NCI-H510A (cell line): ENCODE measurements at places on chromosomes 3 and 15.

DNA sequence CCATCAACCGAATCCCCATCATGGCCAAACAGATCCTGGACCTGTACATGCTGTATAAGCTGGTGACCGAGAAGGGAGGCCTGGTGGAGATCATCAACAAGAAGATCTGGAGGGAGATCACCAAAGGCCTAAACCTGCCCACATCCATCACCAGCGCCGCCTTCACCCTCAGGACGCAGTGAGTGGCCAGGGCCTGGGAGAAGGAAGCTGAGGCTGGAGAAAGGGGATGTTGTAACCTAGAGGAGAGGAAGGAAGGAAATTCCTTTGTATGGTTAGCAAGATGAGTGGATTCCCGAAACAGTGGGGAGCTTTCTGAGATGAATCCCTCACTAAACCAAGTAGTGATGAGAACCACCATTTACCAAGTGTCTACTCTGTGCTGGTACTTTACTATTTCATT, 25.8 kb upstream of the CLK3 start:
- no peak for DNase-seq

GRCh38 chr3:123767009-123767372, 117.1 kb downstream of the MYLK start:
- no peak for DNase-seq

GRCh38 chr3:194675680-194676079, 3.7 kb upstream of the LSG1 start:
- DNase-seq = no peak

GRCh38 chr3:12964711-12965612, 108.3 kb downstream of the IQSEC1 start:
- DNase-seq = peak; percentile 35

- DNase-seq = no peak
These were observed 29.5 kb downstream of the DNAH1 start for GRCh38 chr3:52345521-52346109.

- no peak for DNase-seq
These were observed 799 bp downstream of the SERF2 start for GRCh38 chr15:43792761-43793476.

DNA sequence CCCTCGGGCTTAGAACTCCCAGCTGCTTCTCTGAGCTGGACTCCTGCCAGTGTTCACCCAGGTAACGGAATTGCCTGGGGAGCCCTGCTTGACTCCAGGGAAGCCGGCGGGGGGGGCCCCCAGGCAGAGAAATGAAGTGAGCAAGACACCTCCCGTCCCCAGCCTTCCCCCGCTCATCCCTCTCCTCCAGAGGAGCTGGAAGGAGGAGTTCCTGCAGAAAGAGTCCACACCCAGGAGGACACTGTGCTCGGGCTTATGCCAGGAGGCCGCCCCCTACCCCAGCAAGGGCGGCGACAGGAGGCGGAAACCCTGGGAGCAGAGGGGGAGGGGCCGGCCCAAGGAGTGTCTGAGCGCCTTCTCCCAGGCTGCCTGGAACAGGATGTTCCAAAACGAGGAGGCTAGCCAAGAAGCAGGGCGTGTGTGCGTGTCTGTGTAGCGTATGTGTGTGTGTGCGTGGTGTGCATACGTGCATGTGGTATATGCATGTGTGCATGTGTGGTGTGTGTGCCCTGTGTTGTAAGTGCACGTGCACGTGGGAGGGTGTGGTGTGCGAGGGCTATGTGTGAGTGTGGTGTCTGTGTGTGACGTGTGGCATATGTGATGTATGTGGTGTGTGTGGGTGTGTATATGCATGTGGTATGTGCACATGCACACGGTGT, 511.3 kb downstream of the SHQ1 start:
- DNase-seq = peak; percentile 18

GRCh38 chr3:187014417-187014864, 84.1 kb downstream of the ST6GAL1 start:
- DNase-seq = no peak

GRCh38 chr3:47011371-47011770, 31.9 kb downstream of the NBEAL2 start:
- DNase-seq = no peak

DNA sequence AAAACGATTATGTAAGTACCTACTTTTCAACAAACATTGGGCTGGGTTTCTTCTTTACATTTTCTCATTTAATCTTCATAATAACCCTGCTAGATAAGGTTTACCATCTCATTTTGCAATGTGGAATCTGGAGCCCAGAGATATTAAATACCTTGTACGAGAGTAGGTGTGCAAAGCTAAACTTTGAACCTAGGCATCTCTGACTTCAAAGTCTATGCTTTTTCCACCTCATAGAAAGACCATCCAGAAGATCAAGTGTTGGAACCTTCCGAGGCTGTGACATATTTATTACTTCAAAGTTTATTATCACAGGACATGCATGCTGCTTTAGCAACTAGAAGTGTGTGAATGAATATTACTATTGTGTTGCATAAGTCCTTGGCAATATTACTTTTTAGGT, 497.2 kb upstream of the TPRG1 start:
- no peak for DNase-seq

DNA sequence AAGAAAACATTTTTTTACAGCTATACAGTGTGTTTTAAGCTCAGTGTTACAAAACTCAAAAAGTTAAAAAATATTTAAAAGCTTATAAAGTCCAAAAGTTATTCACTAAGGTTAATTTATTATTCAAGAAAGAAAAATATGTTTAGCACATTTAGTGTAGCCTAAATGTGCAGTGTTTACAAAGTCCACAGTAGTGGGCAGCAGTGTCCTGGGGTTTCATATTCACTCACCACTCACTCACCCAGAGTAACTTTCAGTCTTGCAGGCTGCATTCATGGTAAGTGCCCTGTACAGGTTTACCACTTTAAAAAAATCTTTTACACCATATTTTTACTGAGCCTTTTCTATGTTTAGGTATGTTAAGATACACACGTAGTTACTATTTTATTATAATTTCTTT, 300.2 kb upstream of the TRIM42 start:
- DNase-seq = no peak

DNA sequence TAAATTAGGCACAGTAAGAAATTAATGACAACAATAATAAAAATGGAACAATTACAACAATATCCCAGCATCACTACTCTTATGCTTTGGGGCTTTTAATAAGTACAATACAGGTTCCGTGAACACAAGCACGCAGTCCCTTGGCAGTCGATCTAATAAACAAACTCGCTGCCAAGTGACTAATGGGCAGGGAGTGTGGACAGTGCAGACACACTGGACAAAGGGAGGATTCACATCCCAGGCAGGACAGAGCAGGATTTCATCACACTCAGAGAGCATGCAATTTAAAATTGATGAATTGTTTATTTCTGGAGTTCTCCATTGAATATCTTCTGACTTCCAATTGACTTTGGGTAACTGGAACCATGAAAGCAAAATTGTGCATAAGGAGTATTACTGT, 524.1 kb upstream of the CFAP20DC start:
- no peak for DNase-seq

DNA sequence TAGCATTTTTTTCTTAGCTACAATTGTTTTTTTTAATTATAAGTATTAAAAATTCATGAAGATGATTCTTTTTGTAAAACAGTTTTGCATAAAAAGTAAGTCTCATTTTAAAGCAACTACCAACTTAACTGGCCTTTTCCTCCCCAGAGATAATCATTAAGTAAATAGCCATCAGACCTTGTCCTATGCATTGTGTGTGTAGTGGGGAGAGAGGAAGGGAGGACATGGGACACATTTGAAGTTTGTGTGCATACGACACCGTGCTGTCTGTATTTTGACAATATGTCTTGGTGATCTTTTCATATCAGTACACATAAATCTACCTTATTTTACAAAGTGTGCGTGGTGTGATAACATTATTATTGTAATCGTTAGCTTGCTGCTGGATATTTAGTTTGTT, 8.1 kb downstream of the SNRPN start:
- no peak for DNase-seq

DNA sequence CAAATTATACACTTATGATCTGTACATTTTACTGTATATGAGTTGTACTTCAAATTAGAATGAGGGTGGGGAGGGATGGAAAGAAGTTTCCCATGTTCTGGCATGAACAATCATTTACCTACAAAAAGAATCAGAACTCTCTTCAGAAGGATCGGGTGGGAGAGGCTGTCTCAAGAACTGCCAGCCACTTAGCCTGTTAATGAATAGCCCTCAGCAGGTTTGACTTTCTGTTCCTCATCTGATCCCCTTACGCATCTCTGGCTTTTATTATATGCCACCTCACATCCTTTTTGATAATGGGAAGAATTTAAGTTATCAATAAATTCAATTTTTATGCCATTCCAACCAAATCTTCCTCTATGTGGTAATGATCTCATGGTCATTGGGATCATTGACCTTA, 168.3 kb upstream of the TGFBR2 start:
- DNase-seq = no peak

GRCh38 chr3:122343654-122344053, 18.6 kb downstream of the CSTA start:
- DNase-seq = no peak

DNA sequence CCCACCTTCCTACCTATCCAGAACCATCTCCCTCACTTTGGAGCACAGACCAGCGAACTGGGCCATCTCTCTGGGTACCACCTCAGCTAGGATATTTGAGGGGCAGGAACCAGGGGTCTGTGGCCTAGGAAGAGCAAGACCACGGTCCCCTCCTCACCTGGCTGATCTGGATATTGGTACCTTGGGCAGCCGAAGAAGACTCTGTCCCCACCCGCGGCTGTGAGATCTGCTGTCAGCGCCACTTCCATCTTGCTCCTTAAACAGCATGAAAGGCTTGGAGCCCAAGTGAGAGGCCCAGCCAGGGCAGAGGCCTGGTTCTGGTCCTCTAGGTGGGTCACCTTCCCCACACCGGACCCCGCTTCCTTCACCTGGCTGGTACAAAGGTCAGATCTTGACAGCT, 26.6 kb downstream of the SEC61A1 start:
- no peak for DNase-seq

- DNase-seq = peak; percentile 30
These were observed at the start of gene SQOR for GRCh38 chr15:45634432-45635190. Gene SQOR (plus strand): TSS chr15:45635029. CDS start chr15:45658924, 23,895 bp downstream.

- no peak for DNase-seq
These were observed 365.8 kb upstream of the MCTP2 start for GRCh38 chr15:93865586-93865985.

DNA sequence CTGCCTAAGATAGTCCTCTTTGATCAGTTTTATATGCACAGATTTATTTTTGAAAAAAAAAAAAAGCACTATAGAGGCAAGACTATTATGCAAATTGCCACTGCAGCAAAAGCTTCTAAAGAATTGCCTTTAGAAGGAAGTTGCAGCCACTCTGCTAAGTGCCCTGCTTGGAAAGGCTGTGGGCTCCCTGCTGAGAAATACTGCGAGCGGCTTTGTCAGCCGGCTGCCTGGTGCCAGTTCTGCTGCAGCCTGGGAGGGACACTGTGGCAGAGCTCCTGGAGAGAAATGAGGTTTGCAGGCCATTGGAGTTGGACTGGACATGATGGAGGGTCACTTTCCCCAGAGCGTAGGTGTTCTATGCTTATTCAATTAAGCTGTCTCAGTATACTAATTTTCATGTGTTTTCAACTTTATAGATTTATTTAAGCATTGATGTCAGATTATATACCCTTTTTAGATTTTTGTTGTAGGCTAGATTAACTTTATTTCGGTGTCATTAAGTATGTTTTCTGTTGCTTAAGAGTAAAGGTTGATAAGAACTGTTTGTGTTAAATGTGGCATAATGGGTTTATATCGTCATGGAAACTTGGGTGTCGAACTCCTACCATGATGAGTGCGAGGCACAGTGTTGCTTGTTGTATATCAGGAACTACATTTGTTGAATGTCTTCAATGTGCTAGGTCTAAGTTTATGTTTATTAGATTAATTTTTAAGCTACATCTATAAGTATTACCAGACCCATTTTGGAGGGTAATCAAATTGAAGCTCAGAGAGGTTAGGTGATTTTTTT, 6.6 kb downstream of the MAP2K5 start:
- DNase-seq = peak; percentile 20

- peak; percentile 67 for DNase-seq
These were observed 54.4 kb downstream of the FEZF2 start for GRCh38 chr3:62318752-62319569.

DNA sequence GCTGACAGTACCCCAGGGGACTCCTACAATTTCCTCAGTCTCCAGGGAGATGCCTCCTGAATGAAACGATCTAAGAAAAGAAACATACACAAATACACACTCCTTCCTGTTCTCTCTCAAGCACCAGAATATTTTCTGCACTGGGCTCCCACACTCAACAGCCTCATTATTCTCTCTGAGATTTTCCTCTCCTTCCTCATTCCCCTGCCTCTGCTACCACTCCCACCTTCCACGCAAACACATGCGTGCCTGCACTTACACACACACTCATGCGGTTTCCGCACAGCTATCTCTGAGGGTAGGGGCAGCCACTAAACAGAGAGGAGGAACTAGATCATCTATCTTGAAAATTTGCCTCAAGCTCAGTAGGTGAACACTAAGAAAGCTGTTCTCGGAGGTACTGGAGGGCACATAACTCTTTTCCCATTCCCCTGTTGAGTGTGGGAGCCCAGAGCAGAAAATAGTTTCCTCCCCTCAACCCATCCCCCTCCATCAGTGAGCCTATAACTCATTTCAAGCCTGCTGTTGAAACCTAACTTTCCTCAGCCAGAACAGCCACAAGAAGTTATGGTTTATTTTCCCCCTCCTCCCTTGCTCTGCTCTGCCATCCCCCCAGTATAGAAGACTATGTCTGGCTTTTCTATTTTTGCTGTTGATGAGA, 30.5 kb upstream of the TIPARP start:
- DNase-seq = no peak

DNA sequence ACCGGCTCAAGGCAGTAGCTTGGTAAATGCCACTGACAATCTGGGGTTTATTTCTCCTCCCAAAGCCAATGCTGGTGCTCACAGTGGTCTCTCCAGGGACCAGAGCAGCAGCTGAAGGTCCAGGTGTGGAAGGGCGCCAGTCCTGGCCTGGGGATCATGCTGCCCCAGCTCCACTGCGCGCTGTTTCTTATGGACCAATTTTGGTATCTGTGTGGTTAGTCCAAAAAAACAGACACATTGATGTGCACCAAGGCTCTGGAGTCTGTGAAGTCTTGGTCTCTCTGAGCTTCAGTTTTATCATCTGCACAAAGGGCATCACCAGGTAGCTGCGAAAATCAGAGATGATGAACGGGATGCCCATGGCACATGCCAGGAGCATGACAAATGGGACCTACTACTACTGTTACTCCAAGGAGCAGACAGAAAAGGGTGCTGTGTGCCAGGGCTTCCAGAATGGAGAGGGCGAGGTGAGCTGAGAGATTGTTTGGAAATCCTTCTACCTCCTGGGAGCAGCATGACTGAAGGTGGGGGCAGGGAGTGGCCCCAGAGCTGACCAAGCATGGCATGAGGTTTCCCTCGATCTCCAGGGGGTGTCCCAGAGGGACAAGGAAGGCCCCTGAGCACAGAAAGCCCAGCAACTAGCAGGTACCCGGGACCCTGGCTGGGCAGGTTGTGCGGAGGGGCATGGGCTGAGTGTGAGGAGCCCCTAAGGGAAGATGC, 134.3 kb upstream of the PRR20G start:
- DNase-seq = no peak

- no peak for DNase-seq
These were observed at the start of gene PPM1M for GRCh38 chr3:52245322-52246263. Gene PPM1M (plus strand): TSS chr3:52245759. CDS start chr3:52245825, 66 bp downstream.

GRCh38 chr3:35680866-35681650, 41.7 kb downstream of the ARPP21 start:
- no peak for DNase-seq
